Stimulated activated CD4-positive, alpha-beta T cell treated with anti-CD3 and anti-CD28 coated beads, Interleukin-15, amount 100 ng/mL, for 1 hour (primary cell): ENCODE measurements at places on chromosomes 11 and 22.
A peak's percentile ranks its signal among the peaks of the same experiment; 100 is the strongest.

GRCh38 chr11:98621767-98622166 is 399.0 kb upstream of the CNTN5 start:
- no peak for DNase-seq

DNA sequence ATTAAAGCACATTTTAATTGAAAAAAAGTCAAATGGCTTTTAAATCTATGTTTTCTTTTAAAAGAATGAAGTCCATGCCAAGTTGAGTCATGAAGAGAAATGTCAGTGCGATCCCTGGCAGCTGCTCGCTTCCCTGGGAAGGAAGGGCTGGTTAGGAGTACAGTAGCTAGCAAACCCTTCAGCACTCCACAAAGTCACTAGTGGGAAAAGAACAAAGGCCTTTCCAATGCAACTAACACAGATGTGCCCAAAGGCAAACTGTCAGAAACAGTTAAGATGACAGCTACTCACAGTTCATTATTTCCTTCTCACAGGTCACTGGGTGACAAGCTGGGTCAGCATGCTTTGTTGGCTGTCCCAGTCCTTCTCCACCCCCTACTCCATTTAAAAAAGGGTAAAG is 308.7 kb downstream of the DCDC1 start:
- no peak for DNase-seq

GRCh38 chr22:20965104-20965887 is 1.8 kb upstream of the AIFM3 start:
- no peak for DNase-seq

DNA sequence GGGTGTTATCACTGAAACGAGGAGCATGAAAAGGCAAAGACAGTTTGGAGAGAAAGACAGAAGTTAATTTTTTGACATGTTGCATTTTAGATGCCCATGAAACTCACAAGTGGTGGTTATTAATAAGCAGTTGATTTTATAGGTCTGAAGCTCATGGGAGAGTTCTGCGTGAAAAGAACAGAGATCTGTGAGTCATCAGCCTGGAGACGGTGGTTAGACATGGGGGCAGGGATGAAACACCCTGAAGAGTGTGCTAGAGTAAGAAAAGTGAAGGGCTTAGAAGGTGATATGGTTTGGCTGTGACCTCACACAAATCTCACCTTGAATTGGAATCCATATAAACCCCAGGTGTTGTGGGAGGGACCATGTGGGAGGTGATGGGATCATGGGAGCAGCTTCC is 289.1 kb upstream of the ISX start:
- no peak for DNase-seq

DNA sequence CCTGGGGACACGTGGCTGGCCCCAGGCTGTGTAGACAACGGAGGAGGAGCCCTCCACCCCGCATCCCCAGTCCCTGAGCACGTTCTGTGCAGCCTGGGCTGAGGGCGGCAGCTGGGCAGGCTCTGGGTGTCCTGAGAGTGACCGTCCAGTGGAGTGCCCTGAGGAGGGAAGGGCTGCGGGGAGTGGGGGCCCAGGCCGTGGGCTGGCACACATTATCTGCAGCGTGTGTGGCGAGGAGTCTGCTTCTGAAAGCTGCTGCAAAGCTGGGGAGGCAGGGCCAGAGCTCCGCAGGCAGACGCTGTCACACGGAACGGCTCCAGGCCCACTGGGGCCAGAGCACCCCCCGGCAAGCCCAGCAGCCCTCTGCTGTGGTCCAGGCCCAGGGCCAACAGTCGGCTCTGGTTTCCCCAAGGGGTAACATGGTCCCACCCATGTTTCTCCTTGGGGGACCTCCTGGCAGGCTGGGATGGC is 835 bp upstream of the ANO9 start:
- no peak for DNase-seq

- DNase-seq, result no peak
These were observed 66.9 kb downstream of the PRDM11 start for GRCh38 chr11:45213316-45213665.

GRCh38 chr11:67261946-67262681 is 4.2 kb upstream of the GRK2 start:
- DNase-seq, result no peak

- DNase-seq, result no peak
These were observed 169.4 kb downstream of the WT1 start for GRCh38 chr11:32265911-32266310.

DNA sequence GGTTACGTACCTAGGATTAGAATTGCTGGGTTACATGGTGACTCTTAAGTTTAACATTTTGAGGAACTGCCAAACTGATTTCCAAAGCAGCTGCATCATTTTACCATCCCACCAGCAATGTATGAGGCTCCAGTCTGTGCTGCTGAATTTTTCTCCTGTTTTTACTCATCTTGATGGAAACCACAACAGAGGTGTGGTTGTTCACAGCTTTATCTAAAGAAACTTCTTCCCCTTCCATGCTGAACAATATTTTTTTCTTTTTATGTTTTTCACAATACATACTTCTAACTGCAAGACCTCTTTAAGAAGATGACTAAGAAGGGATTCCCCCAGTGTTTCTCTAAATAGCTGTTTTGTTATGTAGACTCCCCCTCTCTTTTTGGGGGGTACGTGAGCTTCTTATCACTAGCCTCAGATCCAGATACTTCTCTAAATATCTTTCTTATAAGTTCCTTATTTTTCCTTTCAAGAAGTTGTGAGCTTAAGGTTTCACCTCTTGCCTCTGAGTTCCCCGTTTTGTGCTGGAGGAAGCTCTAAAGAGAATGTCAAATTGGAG is 24.0 kb downstream of the TCP11L1 start:
- no peak for DNase-seq

- DNase-seq, result no peak
These were observed 35.5 kb downstream of the SYT7 start for GRCh38 chr11:61545341-61545740.

DNA sequence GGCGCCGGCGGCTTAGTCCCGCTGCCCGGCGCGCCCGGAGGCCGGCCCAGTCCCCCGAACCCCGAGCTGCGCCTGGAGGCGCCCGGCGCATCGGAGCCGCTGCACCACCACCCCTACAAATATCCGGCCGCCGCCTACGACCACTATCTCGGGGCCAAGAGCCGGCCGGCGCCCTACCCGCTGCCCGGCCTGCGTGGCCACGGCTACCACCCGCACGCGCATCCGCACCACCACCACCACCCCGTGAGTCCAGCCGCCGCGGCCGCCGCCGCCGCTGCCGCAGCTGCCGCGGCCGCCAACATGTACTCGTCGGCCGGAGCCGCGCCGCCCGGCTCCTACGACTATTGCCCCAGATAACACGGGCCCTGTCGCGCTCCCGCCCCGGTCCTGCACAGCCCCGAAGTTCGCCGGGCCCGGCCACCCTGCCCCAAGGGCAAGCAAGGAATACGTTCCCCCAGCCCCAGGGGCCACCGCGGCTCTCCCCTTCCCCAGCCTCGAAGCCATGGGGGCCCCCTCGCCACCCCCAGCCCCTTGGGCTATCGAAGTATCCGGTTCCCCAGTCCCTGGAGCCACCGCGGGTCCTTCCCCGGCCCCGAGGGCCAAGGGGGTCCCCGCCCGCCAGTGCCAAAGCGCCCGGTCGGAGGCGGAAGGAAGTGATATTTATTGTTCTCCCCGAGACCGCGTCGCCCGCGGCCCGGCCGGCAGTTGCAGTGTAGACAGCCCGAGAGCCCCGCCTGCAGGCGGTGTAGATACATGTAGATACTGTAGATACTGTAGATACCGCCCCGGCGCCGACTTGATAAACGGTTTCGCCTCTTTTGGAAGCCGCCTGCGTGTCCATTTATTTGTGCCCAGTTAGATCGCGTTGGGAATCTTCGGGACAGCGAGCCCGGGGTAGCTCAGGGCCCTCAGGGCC is 6.2 kb downstream of the TBX1 start:
- DNase-seq, result peak; percentile 28
